ENCODE measurements at places on chromosomes 6 and 20.

GRCh38 chr6:14258695-14259593 lies 141.4 kb downstream of the CD83 start:
- no peak for DNase-seq

GRCh38 chr6:82833481-82833880 lies 232.2 kb downstream of the UBE3D start:
- DNase-seq, result no peak

DNA sequence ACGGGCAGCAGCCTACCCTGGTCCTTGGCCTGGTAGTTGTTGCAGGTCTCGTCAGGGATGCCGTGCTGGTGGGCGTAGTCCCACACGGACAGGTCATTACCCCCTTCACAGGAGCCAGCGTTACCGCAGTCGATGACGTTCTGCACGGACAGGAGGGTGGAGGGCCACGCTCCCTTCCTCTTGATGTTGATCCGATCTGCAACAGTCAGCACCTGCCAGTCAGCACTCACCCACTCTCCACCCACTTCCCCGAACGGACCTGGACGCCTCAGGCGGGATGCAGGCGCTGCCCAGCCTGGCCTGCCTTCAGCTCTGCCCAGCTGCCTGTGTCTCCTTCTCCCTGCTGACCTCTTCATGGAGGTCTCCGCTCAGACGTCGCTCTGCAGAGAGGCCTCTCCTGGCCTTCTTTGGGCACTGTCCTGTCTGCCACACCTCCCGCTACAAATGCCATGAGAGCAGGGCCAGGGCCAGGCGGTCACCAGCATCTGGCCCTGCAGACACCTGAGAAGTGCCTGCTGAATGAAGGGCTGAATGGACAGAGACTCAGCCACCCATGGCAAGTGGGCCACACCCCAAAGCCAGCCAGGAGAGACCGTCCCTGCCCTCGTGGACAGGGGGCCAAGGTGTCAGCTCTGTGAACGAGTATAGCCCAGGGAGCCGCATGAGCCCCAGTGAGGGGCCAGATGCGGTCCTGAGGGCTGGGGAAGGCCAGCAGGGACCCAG lies 5.4 kb downstream of the CTSZ start:
- peak; percentile 9 for DNase-seq

GRCh38 chr6:16575655-16576054 lies 185.6 kb downstream of the ATXN1 start:
- no peak for DNase-seq

GRCh38 chr20:60535211-60535610 lies 577.0 kb downstream of the CDH26 start:
- no peak for DNase-seq

DNA sequence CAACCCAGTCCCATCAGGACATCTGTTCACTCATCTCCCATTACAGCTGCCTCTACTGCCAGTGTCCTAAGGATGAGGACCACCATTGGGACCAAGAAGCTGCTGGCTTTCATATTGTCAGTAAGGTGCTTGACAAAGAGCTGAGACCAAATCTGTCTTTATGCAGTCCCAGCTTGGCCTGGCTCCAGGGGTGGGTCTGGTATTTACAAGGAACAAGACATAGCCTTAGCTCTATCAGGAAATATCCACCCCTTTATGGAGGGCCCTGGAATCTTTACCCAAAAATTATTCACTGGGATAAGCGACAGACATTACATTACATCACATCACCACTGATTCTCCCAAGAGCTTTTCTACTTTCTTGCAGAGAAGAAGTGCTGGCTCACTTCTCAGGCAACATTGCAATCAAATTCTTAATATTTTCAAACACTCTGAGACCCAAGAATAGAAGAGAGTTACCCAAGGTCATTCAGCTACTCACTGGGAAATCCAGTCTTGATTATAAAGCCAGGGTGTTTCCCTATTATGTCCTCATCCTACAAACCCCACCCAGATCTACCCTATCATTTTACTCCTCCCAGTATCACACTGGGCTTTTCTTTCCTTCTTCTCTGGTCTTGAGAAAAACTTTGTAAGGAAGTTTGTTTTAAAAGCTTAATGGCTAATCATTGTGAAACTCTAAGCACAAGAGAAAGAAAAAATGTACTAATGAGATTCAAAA lies 11.5 kb upstream of the PI3 start:
- no peak for DNase-seq

DNA sequence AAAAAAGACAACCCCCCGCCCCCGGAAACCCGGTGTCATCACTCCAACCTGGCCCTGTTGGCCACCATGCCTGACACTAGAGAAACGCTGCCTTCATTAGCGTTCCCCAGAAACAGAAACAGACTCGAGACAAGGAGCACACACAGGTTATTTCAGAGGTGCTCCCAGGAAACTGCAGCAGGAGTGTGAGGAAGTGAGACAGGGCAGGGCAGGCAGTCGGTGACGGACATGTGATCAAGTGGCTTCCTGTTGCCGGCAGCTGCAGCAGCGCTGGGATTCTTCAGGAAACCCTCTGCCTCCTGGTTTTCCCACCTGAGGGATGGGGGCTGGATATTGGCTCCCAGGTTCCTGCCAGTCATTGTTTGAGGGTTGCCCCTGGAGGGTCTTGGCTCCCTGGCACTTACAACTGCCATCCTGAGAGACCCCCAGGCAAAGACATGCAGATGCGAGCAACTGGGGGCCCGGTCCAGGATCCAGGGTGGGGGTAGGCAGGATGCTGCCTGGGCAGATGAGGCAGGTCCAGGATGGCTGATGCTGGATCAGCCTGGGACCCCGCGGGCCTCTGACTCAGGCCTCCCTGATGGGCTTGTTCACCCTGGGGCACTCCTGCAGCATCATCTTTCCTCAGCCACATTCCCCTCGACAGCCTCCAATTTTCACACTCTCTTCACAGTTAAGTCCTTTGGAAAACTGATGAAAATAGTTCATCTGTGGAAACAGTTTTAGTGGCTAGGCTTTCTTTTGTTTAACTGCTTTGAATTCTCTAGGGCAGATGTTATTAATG lies 150.7 kb upstream of the SYNDIG1 start:
- DNase-seq, result no peak

- no peak for DNase-seq
These were observed 504.3 kb downstream of the EYS start for GRCh38 chr6:65202738-65203137.
